ENCODE measurements at places on chromosomes 4 and X. TPM values are rescaled to one million over a fixed set of nuclear protein-coding genes. Genes with fewer than 3 reads are reported as not detected.

- DNase-seq, result no peak
These were observed 394 bp downstream of the MED14 start for GRCh38 chrX:40734971-40735324.

DNA sequence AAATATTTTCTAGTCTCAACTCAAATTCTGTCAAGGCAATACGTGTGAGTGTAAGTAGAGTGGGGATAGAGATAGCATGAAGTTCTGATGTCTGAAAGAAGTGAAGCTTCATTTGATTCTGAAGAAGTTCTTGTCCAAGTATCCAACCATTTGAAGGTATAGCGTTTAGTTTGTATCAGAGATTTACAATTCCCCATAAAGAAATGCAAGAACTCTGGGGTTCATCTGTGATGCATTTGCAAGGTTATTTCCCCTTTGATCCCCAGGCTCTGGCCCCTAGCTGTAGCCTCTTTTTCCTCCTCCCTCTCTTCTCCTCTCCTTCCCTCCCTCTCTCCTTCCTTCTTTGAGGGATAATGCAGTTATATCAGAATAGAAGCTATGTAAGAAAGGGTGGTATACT, 7.8 kb downstream of the FGA start:
- DNase-seq, result no peak

DNA sequence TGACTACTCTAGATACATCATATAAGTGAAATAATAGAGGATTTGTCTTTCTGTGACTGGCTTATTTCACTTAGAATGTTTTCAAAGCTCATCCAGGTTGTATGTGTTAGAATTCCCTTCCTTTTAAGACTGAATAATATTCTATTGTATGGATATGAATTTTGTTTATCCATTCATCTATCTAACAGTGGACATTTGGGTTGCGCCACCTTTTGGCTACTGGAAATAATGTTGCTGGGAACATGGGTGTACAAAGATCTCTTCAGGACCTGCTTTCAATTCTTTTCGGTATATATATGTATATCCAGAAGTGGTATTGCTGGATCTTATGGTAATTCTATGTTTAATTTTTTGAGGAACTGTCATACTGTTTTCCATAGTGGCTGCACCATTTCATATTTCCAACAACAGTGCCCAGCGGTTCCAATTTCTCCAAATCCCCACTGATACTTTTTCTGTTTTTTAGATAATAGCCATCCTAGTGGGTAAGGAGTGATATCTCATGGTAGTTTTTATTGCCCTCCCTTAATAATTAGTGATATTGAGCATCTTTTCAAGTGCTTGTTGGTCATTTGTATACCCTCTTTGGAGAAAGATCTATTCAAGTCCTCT, 3.4 kb upstream of the SCD5 start:
- no peak for DNase-seq

GRCh38 chr4:16457944-16458343, 231.7 kb upstream of the TAPT1 start:
- DNase-seq, result no peak

CCNA2 gene
- total RNA-seq, result 18.7 TPM

DNA sequence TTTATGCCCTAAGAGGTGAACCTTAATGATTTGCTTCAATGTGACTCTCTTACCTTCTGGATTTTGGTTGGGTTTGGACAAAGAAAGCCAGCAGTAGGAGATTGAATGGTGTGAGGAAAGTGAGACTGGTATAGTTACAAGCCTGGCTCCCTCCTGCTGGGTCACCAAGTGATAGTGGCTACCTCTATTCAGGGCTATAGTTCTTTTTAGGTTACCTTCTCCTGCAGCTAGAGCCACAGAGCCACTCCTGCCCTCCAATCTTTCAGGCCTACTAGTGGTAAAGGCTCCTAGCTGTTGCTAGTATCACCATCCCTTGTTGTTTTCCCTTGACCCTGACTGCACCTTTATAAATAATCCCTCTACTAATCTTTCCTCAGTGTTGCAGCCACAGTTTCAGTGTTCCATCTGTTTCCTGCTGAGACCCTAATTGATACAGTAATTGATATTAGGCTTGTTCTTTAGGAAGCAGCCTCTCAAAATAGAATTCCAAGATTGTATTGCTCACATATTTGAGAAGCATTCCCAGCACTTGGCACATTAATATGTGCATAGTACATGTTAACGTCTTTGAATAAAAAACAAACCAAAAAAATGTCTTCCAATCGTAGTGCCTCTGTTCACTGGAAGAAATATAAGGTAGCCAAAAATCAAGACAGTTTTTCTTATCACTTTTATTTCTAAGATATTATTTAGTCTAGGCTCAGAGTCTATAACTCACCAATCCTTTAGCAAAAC, 82.3 kb downstream of the SRPX start:
- DNase-seq, result no peak

IL9R gene
- not detected for total RNA-seq

DNA sequence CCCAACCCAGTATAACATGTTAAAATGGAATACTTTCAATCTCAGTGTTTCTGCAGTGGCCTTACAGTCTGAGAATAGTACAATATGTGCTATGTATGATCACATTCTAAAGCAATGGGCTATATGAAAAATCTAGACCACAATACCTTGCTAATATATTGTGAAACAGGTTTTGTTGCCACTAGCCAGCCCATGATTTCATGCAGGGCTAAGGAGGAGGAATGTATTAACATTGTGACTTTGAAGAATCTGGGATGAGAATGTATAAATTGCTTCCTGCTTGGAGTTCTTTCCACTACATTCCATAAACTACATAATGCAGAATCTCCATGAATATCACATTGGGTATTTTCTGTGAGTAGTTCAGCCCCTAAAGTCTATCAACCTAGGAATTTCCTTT, 935.4 kb upstream of the GRIA3 start:
- DNase-seq, result no peak

- DNase-seq, result no peak
These were observed 45.7 kb downstream of the ING2 start for GRCh38 chr4:183550345-183551093.

C4orf51 gene
- not detected for total RNA-seq

GRCh38 chrX:41303013-41303412, 30.9 kb upstream of the DDX3X start:
- DNase-seq, result no peak

- DNase-seq, result no peak
These were observed 54.4 kb upstream of the PRDX4 start for GRCh38 chrX:23612846-23613245.

- DNase-seq, result no peak
These were observed 27.2 kb downstream of the BST1 start for GRCh38 chr4:15729910-15730533.

GRCh38 chrX:14591976-14592375, 62.6 kb downstream of the GLRA2 start:
- no peak for DNase-seq

DNA sequence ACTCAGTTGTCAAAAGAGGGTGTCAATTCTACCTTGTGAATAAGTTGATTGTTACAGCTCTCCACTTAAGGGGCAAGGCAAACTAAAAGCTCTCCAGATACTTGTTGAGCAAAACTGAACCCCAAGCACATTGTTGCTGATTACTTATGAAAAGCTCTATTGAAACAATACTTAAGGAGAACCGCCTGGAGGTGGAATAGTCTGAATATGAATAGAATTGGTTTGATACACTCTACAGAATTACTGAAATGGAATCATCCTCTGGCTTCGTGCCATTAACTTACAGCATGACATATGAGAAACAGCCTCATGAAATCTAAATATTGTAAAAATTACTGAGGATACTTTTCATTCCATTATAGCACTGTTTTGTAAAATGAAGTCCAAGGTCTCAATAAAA, 127.0 kb upstream of the SH3RF1 start:
- DNase-seq, result no peak

BEX5 gene
- total RNA-seq, result not detected

- DNase-seq, result no peak
These were observed 69.7 kb upstream of the NUDT6 start for GRCh38 chr4:122992057-122992456.

DNA sequence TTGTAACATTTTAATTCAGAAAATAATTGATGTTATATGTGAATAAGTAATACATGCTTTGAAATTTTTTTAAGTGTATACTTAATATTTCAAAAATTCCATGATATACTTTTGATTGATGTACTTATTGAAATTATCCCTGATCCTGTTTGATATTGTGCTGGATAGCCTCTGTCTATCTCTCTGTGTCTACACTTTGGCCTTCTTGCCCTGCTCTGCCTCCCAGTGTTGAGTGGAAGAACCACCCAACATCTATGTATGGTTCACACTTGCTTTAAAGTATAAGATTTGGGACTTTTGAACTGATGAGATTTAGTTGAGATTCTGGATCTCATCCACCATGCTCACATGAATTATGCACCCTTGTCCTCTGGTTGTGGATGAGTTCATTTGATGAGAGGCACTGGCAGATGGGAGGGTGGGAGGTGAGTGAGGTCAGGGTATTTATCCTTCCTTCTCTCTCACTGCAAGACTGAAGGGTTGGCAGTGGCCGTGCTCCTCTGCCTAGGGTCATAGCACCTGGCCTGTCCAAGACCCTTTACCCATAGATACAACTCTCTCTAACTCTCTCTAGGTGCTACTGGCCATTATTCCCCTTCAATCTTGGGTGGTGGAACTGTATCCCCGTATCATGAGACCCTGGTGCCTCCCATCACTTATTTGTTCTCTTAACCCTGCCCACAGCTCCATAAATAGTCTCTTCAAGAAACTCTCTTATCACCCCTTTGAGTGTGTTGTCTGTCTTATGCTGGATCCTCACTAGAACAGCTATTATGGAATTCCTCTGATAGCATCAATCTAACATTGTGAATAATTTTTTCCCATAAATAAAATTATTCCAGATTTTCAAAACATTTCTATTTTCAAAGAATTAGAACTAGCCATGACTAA, 75.2 kb downstream of the CORIN start:
- DNase-seq, result no peak

- DNase-seq, result no peak
These were observed 3.5 kb downstream of the SH3KBP1 start for GRCh38 chrX:19883878-19884277.

GRCh38 chr4:140116442-140117104, 37.4 kb downstream of the MAML3 start:
- DNase-seq, result no peak

Measured in mesothelial cell of epicardium (in vitro differentiated cells).